ENCODE measurements at places on chromosomes 11 and 22.

DNA sequence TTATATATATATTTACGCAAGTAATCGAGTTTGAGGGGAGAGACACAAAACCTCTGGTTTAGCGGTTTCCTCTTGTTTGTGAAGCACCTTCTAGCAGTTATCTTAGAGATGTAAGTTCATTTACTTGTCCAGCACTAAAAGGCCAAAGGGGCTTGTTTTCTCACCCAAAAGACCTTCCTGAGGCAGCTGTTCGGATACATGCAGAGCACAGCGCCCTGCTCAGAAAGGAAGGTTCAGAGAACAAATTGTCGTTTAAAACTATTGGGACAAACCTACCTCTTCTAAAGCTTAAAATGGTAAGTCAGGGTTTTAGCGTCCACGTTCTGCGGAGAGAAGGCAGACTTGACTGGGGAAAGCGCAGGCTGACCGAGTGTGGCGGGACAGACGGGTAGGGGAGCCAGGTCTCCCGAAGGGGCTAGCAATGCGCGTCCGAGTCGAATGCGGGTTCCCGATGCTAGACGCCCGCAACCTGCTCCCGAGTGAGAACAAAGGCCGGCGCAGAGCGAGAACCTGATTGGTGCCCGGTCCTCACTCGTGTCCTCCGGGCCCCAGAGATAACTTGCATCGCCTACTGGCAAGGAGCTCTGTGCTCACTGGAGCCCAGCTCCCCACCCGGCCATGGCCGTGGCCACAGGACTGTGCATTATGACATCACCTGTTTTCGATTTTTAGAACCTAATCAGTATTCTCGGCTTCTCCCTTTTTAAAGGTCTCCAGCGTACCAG lies 1.0 kb upstream of the SESN3 start:
- DNase-seq: peak; percentile 66

DNA sequence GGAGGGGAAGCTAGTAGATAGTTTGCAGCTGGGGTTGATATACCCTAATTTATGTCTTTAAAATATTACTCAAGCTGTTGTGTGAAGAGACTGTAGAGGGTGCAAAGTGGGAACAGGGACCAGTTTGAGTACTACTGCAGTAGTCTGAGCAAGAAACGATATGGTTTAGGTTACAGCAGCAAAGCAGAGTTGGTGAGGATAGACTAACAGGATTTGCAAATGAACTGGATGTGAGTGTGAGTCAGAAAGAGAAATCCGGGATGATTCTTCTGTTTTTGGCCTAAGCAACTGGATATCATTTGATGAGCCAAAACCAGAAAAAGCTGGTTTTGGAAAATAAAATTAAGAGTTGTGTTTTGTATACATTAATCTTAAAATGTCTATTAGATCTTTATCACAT lies 749.5 kb upstream of the CCDC90B start:
- no peak for DNase-seq

DNA sequence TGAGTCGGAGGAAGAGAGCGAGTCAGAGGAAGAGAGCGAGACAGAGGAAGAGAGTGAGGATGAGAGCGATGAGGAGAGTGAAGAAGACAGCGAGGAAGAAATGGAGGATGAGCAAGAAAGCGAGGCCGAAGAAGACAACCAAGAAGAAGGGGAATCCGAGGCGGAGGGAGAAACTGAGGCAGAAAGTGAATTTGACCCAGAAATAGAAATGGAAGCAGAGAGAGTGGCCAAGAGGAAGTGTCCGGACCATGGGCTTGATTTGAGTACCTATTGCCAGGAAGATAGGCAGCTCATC lies 780 bp downstream of the TRIM44 start:
- no peak for DNase-seq

- DNase-seq: no peak
Observed at GRCh38 chr11:62128835-62129234, 5.0 kb downstream of the INCENP start.

DNA sequence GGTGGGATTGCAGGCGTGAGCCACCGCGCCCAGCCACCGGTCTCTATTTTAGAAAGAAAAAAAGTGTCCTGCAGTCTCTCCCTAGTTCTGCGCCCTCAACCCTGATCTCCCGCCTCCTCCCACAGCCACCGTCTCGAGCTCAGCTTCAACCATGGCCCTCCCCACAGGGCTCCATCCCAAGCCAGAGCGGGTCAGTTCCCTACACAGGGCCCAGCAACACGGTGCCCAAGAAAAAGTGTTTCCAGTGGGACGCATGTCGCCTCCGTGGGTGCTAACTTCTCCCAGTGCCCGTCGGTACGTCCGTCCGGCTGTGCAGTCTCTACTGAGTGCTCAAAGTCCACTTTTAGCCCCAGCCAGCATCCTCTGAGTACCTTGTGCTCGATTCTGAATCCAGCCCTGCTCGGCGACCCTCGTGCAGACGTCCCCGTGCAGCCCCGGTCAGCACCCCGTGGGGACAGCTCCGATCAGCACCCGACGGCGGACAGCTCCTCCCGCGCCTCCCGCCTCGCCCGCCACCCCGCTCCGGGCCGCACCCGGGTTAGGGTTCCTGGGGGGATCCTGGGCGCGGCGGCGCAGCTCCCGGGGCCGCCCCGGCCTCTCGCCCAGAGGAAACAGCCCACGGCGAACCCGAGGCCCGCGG lies 657 bp upstream of the MAPK8IP2 start:
- peak; percentile 13 for DNase-seq

Data from MV-4-11 (cell line).